NCI-H446 (cell line): ENCODE measurements at places on chromosomes 7 and 10.

GRCh38 chr10:62779487-62780248 lies 24.9 kb upstream of the ADO start:
- no peak for DNase-seq

DNA sequence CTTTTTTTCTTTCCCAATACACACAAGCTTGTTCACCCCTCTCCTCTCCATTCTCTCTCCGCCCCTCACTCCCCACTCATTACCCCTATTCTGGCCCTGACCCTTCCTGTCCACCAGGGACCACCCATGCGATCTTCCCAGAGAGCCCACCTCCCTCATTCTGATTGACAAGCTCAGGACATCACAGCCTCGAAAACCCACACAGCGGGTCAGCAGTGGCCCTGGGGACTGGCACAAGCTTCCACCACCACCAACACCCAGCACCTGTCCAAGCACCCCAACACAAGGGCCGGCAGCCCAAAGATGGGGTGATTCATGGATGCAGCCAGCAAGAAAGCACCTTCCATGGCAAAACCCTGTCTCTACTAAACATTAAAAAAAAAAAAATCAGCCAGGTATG lies 50.0 kb upstream of the USP6NL start:
- no peak for DNase-seq

- DNase-seq = no peak
Measured at GRCh38 chr10:7457478-7458316, 46.9 kb upstream of the SFMBT2 start.

GRCh38 chr7:21767300-21767900 lies 178.3 kb downstream of the CDCA7L start:
- peak; percentile 28 for DNase-seq
